Naive thymus-derived CD4-positive, alpha-beta T cell (primary cell): ENCODE measurements at places on chromosomes 5 and 9.

DNA sequence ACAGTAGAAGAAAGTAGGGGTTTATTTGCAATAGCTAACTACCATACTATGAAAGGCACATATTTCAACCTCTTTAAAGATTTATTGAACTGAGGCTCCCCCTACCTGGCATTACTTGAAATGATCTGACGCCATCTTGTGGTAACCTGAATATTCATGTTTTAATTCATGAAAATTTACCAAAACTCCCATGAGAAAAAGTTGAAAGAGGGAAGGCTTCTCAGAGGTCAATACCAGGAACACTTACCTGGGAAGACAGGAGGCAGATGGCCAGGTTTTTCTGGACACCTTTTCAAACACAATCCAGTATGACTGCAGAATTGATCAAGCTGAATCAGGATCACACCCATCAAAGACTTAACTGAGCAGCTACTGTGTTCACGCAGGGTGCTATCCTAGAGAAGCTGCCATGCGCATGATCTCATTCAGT, 9.4 kb downstream of the PRELID2 start:
- no peak for DNase-seq

DNA sequence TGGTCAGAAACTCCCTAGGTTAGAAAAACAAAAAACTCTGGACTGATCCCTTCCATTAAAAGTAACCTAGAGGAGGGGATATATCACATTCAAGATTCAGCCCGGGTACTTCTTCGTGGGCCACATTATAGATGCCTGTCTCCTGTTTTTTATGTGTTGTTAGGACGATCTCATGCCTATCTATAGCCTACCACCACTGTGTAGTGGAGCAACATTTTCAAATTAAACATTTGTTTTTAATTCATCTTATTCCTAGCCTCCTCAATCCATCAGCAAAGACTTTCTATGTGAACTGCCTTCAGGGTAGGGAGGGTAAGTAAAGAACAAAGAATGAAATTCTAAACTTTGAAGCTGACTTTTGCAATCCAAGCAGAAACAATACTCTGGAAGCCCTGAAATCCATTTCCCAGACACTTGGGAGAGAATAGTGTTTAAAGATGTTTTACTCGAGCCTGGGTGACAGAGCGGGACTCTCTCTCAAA, 379.4 kb downstream of the ANXA1 start:
- no peak for DNase-seq

GRCh38 chr9:135827866-135828580, 79.3 kb downstream of the CAMSAP1 start:
- no peak for DNase-seq

DNA sequence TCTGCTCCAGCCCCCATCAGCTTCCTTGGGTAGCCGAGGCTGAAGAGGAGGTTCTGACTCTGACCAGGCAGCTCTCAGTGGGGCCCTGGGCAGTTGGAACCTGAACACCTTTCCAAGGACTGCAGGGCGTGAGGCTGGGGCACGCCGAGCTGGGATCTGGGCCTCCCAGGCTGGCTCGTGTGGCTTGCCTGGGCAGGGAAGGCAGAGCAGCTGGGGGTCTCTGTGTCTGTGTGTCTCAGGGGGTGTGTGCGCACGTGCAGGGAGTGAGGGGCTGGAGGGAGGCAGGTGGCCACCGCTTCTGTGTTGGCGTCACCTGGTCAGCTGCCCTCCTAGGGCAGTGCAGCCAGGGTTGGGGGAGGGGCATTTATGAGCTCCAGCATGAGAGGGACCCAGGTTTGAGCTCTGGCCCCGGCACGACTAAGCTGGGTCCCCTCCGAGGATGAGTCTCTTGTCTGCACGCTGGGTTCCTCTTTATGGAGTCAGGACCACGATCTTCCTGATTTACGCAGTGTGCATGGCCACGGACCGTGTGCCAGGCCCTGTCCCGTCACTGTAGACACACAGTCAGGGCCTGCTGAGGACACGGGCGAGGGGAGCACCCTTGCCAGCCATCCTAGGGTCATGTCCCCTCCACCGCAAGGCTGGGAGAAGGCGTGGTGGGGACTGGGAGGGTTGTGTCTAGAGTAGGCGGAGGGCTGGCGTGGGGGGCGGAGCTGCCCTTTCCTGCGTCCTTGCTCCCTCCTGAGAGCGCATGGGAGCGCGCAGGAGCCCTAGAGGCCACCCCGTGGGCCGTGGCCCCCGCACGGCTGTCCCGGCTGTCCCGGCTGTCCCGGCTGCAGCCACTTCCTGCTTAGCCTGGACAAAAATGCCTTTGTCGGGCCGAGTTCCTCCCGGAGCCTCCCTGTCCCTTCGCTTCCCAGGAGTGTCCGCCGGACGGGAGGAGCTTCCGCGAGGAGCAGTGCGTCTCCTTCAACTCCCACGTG, 4.6 kb downstream of the ADAMTSL2 start:
- no peak for DNase-seq

DNA sequence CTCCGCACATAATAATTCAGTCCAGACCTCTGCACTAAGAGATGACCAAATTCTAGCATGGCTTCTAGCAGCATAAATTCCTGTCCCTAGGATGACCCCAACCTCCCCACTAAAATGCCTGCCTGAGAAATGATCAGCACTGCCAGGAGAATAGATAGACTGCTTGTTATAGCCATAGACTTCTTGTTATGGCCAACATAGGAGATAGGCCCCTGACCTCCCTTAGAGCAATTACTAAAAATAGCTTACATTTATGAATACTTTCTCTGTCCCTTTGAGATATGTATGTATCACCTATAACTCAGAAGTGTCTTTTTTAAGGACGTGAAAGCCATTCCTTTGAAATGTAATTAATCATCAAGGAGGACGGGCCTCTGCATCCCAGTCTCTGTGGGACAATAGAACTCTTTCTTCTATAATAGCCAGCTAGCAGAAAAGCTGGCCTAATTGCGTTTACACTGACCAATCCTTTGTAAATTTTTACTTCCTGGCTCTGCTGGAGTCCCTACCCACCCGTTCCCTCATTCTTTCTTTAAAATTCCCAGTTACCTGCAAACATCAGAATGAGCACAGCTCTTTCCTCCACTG, 1002.7 kb downstream of the CDH18 start:
- DNase-seq, result no peak

DNA sequence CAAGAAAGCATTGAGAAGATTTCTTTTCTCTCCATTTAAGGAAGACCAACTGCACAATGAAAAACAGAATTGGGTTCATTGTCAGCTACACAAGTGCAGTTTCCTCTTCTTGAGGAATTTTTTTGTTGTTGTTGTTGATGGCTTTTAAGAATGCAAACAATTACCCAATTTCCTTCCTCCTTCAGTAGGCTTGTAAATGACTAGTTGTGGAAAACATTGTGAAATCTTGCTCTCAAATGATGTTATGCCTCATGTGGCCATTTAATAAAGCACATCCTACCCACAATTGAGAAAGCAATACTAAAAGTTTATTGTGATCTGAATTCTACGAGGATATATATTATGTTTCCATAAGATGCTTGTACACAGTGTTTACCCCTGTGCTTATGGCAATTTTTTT, 171.6 kb downstream of the FAM174A start:
- no peak for DNase-seq

GRCh38 chr5:142876817-142877216, 106.6 kb downstream of the ARHGAP26 start:
- DNase-seq, result no peak

DNA sequence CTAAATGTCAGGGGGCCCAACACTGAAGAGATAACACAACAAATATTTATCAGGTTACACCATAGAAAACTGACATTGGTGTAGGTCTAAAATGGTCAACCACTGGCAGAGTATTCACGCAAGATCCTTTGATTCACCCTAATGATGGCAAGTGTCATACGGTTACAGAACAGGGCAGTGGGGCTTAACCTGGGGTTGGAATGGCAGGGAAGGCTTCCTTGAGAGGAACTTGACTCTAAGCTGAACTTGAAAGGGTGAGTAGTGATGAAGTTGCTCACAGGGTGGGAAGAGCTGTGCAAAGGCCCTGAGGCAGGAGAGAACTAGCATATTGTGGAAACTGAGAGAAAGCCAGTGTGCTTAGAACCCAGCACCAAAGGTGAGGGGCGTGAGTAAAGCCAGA, 97.1 kb upstream of the MVB12B start:
- DNase-seq, result no peak

- DNase-seq, result no peak
Measured at GRCh38 chr5:172686539-172687390, 45.7 kb downstream of the NEURL1B start.
